ENCODE measurements at places on chromosomes 12 and 14.

- no peak for DNase-seq
Observed at GRCh38 chr12:52984136-52984535, 22.1 kb upstream of the EIF4B start.

DNA sequence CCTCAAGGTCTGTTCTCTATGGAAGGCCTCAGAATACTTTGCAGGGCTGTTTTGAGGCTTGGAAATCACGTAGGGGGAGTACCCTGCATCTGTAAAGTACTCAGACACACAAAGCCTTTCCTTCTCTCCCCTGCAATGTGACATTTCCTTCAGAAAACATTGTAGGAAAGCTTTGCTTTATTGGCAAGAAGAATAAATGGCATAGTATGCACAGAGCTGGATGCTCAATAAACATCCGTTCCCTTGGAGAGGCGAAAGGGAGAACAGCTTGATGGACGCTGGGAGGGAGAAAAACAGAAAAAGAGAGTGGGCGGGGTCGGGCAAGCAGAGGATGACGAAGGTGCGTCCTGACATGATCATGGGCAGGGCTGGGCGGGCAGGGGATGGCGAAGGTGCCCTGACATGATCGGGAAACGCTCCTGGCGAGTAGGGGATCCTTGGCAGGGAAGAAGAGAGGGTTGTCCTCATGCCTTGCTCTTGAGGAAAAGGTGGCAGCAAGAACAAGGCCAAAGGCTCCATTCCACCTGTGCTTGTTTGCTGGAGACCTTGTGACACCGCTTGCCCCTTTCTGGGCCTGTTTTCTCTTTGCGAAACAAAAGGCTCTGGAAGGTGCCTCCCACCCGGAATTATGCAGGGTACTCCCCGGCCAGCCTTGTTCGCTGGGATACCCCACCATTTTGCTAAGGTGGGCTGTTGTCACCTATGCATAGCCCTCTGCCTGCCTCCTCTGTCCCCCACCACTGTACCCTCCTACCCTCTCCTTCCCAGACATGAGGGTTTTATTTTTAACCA, 21.1 kb downstream of the IRF2BPL start:
- DNase-seq = no peak

GRCh38 chr12:70002097-70002911, 177.3 kb downstream of the MYRFL start:
- DNase-seq = no peak

- DNase-seq = peak; percentile 50
Observed at GRCh38 chr14:24411443-24412389, 12.9 kb downstream of the NYNRIN start.

GRCh38 chr14:93036652-93037345, 78.9 kb downstream of the ITPK1 start:
- DNase-seq = no peak

GRCh38 chr14:103989034-103989433, 46.7 kb upstream of the RD3L start:
- DNase-seq = no peak

GRCh38 chr12:19066475-19067001, 63.0 kb upstream of the PLEKHA5 start:
- DNase-seq = no peak

DNA sequence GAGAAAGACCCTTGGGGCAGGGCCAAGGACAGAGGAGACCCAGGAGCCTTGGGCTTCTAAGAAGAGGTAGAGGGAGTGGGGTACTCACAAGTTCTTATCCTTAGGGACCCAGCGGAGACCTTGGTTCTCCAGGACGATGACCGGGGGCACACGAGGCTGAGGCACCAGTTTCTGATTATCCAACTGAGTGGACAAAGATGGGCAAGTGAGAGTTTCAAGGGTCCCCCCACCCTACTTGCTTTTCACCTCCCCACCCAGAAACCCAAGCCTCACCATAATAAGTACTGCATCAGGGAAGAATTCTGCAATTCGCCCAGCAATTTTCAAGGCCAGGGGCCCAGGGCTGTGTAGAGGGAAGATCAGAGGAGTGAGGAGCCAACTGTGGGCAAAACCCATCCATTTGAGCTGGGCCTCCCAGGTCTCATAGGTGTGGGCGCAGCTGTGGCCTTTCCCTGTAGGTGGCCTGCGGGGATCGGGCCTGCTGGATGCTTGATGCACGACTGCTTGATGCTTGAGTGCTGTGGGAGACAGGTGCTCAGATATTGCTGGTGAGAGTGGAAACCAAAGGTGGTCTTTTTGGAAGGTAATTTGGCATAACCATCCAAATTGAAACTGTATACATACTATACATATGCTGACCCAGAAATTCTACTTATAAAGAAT, 2.0 kb downstream of the EMC9 start:
- DNase-seq = no peak

DNA sequence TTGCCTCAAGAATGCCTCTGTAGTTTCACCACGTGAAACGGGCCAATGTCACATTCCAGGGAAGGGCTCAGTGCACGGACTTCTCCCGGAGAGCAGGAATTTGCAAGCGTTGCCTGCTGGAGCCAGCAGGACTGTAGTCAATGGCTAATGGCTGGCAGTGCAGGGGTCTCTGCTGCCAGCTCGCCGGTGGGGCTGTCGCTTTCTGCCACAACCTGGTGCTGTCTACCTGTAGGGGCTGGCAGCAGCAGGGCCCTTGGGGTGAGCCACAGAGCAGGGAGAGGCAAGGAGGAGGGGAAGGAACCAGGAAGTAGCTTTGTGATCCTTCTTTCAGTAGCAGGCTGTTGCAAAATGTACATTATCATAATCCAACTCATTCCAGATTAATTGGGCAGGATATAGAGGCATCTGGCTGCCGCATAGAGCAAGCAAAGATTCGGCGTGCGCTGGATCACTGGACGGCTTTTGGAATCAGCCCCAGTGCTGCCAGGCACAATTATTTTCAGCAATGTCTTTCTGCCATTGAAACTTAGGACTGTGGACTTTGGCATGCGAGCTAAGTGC, 114.1 kb downstream of the PAPOLA start:
- no peak for DNase-seq

- DNase-seq = no peak
Observed at GRCh38 chr12:121216102-121216501, 6.2 kb downstream of the P2RX4 start.

- no peak for DNase-seq
Observed at GRCh38 chr12:104498211-104498801, 41.6 kb downstream of the CHST11 start.

DNA sequence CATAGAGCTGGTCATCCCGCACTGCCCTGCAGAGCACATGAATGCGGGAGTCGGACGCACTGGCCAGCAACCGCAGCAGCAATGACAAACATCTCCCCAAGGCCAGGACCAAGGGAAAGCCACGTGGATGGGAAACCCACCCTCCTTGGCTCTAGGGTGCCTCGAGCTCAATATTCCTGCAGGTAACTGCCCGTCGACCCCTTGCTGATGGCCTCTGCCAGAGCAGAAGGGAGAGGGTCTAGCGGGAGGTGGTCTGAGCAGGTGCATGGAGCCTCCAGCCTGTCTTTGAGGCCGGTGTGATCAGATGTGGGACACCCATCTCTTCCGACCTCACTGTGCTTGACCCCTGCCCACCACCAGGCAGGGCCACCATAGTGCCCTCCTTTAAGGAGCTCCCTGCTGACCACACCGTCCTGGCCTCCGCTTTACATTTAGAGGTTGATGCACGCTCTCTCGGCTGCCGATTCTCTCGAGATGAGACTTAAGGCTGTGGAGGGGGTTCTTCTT, 89.7 kb downstream of the PIWIL1 start:
- no peak for DNase-seq

DNA sequence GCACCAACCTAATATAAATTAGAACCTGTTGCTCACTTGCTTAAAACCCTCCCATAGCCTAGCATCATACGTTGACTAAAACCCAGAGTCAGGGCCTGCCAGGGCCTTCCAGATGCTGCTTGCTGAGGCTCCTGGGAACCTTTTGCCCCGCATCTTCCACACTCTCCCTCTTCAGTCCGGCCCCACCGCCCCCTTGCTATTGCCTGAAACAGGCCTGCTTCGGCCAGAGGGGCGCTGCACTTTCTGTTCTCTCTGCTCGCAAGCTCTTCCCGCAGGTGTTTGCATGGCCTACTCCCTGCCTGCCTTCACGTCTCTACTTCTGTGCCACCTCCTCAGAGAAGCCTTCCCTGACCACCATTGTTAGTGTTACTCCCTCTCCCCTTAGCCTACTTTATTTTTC, 13.7 kb upstream of the TCTN2 start:
- no peak for DNase-seq

DNA sequence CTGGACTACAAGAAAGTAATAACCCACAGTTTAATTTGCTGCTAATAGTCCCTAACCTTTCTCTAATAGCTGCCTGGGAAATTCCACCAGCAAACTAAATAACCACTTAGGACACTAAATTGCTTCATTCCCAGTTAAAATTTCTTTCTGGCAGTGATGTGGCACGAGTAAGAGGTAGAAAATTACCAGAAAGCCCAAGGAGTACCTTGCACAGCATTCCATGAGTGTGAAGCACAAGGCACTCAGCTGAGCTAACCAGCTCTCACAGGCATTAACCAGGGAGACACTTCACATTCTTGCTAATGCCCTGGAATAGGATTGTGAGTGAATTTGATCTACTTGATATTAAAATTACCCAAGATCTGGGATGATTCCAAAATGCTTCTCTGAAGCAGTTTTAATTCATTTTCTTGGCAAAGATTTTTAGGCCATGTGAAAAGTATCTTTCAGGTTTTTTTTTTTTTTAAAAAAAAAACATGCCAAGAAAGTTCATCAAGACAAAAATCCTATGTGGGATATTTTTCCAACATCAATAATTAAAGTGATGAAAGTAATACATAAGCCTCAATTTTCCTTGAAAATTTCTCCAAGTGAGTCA, 29.5 kb downstream of the TSPAN8 start:
- no peak for DNase-seq

GRCh38 chr12:68121143-68121542, 38.4 kb downstream of the IFNG start:
- DNase-seq = no peak

DNA sequence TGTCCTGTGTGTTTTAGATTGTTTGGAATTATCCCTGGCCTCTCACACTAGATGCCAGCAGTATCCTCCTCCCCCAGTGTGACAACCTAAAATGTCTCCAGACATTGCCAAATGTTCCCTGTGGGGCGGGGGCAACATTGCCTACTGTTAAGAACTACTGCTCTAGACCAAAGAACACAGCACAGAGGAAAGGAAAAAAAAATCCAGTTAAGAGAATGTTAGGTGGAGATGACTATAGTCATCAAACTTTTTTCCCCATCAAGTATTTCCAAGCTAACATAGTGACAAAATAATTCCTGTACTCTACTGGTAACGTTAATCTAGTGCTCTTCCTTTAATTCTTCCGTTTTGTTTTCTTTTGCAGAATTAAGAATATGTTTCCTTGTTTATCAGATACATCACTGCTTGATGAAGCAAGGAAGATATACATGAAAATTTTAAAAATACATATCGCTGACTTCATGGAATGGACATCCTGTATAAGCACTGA, 3.5 kb downstream of the CDKN1B start:
- peak; percentile 35 for DNase-seq

- DNase-seq = no peak
Observed at GRCh38 chr14:28766469-28766955, at the start of gene FOXG1. Gene FOXG1, plus strand, starts transcription at chr14:28766787. Its CDS starts 493 bp downstream, at chr14:28767280.

DNA sequence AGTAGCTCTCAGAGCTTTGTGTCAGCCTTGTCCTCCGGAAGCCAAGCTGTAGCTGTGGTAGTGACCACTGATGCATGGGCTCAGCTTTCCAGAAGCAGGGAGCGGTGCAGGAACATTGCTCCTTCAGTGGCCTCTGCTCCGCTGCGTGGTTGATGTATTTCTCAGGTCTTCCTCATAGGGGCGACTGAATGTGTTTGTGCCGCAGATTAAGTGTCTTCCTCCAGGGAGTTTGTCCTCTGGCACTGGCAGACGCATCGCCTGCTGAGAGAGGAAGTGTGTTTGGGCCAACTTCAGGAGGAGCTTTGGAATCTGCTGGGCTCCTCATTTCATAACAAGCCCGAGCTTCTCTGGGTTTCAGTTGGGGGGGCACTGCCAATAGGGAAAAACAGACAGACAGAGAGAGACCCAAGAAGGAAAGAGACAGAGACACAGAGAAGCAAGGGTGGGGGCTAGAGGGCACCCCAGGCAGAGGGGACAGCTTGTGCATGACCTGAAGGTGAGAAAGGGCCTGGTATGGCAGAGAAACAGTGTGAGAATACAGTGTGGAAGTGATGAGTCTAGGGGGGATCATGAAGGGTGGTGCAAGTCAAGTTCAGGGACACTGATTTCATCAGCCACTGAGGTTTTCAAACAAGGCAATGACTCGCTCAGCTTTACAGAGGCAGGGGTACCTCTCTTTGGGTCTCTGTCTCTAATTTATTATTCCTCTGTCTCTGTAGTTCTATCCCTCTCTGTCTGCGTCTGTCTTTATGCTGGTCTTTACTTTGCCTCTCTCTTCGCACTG, 69.4 kb upstream of the PRIMA1 start:
- no peak for DNase-seq

GRCh38 chr14:69536971-69537370, 37.7 kb downstream of the CCDC177 start:
- no peak for DNase-seq

DNA sequence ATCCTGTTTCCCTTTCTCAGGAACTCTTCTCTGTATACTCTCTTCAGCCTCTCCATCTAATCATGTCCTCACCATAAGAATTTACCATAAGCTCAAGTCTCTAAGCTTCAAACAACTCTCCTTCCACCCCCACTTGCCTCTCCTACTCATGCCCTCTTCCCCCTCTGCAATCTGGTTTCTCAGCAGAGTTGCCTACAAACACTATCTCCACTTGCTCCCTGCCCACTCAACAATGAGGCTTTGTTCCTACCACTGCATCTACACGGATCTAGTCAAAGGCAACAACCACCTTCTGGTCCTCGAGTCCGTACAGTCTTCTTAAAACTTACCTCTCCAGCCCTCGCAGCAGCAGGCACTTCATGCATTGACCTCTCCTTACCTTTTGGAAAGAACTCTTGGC, 17.2 kb upstream of the FBLN5 start:
- DNase-seq = no peak
